ENCODE measurements at places on chromosomes 11 and 22.

GRCh38 chr11:33706966-33707365 is 6.3 kb upstream of the C11orf91 start:
- DNase-seq: no peak

- DNase-seq: no peak
These were observed 5.1 kb downstream of the CARS1 start for GRCh38 chr11:3052109-3052479.

- no peak for DNase-seq
These were observed 27.8 kb upstream of the FJX1 start for GRCh38 chr11:35590412-35590811.

DNA sequence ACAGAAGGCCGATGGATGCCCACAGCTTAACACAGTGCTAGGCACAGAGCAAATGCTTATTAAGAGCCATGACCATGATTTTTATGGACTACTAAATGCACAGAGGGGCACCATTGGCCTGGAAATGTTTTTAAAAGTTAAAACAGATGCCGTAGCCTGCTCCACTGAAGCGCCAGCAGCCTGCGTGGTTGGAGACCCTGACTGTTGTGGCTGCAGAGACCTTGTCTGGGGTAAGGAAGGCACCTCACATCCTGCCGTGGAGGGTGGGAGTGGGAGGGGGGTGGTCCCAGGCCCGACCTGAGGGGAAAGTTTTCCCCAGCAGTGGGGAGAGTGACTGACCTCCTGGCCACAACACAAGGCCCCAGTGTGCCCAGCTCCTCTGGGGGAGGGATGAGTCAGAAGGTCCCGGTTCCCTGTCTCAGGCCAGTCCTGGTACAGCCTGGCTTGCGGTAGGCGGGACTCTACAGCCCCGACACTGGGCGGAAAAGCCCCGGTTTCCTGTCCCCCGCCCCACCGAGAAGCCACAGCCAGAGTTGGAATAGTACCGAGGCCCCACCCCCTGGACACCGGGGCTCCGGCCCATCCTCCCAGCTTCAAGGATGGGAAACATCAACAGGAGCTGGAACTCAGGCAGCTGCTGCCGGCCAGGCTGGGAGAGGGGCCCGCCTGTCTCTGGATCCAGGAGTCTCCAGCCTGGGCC is 7.0 kb downstream of the CHST1 start:
- DNase-seq: peak; percentile 94

GRCh38 chr22:30649430-30650007 is 13.9 kb downstream of the SLC35E4 start:
- no peak for DNase-seq

DNA sequence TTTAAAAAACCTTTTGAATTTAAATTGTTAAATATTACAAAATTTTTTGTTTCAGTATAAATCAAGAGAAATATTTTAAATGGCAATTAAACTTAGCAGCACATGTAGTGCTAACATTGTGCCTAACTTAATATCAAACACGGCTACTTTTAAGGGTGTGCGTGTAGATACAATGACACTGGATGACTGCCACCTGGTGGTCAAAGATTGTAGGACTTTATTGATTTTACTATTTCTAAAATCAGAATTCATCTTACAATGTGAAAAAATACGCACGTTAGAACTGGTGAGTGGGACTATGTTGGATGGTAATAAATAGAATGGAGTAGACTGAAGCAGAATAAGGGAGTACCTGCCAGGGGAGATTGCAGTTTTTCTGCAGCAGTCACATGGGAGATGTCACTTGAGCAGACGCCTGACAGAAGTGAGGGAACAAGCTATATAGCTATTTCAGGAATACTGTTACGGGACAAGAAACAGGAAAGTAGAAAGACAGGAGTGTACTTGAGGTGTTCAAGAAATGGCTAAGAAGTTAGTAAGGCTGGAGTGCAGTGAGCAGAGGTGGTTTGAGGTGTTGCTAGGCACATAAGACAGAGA is 52.9 kb downstream of the UVRAG start:
- no peak for DNase-seq

- no peak for DNase-seq
These were observed 17.6 kb downstream of the GDPD5 start for GRCh38 chr11:75508051-75508561.

- no peak for DNase-seq
These were observed 162.7 kb upstream of the SORL1-AS1 start for GRCh38 chr11:121615501-121615900.

DNA sequence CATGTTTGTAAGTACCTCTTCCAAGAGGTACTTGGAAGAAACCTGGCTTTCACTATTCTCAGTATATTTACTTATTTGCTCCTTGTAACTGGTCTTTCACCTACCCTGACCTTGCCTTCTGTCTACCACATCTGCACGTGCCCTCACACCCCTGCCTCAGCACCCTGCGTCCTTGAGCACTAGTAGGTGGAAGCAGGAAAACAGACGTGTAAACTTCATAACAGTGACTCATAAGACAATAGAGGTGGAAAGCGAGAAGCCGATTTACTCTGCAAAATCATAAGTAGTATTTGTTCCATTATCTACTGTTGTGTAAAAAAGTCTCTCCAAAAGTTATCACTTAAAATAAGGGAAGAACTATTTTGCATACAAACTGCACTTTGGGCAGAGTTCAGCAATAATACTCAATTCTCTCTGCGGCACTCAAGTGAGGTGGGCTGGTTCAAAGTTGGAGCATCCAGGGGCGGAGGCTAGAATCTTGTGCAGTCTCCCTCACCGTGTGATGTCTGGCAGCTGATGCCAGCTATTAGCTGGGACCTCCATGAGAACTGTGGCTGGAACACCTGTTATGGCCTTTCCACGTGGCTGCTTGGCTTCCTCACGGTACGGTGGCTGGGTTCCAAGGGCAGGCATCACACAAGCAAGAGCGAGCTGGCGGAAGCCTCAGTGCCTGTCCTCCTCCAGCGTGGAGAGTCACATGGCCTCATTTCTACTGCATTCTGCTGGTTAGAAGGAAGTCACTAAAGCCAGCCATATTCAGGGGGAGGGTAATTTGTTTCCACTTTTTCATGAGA is 30.4 kb downstream of the PACS1 start:
- peak; percentile 81 for DNase-seq

GRCh38 chr11:2039198-2039759 is 41.6 kb upstream of the H19 start:
- no peak for DNase-seq

DNA sequence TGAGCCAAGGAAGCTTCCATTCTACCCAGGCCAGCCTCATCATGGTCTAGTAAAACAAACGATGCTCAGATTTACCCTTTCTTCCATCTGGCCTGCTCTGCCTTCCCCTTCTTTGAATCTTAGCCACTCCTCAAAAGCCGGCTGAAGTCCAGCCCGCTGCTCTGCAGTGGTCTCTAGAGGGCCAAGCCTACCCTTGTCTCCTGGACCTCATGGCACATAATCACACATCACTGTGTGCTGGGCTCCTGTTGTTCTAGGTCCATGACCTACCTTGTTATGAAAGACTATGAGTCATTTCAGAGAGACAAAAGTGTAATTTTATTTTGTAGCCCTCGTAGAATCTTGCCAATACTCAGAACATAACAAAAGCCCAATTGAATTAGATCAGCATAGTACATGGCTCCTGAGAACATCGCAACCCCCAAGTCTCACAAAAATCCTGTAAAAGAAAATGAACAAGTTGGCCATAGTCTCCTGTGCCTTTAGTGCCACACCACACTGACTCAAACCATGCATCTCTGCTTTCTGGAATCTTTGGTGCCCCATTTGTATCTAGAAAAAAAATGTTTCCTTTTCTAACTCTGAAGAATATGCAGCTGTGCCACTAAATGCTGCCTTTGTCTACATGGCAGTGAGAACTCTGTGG is 192.7 kb downstream of the OPCML start:
- DNase-seq: no peak

- no peak for DNase-seq
These were observed 44.5 kb upstream of the DKK3 start for GRCh38 chr11:12052676-12053605.

DNA sequence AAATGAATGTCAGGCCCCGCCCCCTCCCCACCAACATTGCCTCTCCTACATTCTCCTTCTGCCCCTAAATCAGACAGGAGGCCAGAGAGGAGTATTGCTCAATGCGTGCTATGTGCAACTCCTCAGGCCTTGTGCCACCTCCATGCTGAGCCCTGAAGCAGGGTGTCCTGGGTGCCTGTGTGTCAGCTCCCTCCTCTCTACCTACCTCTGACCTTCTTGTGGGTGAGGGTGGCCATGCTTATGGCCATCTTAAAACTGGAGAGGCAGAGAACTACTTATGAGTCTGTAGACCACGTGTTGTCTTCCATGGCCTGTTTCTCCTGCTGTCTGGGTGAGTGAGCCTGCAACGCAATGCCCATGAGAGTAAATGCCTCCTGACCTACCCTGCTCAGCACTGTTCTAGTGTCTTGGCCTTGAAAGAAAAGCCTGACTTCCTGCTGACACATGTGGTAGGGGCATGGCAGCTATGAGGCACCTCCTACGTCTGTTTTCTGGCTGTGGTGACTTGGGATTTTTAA is 10.5 kb downstream of the MCAM start:
- no peak for DNase-seq

DNA sequence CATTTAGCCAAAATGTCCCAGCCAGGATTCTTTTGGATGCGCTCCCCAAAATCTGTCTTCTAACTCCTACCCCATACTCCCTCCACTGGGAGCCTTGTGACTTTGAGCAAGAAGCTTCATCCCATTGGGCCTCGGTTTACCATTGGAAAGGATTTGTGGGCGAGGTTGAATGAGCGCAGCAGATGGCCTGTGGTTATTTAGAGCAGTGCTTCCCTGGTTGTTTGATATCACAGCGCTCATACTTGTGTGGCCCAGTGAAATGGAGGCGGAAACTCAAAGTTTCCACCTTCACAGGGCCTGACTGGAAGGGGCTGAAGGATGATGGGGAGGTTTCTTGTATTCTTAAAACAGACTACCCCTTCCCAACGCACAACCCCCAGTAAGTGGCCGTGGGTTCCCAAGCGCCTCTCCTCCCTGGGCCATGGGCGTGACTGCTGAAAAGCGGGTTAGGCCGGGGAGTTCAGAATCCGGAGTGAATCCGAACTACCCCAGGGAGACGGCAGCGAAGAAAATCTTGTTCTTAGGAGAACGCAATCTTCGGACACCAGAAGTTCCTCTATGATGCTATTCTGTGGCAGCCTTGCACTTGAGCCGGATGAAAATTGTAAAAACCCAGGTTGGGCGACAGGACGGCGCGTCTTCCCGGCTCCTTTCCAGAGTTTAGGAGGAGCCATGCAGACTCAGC is 1.2 kb upstream of the ATF4 start:
- no peak for DNase-seq

- no peak for DNase-seq
These were observed 492.7 kb downstream of the BRD1 start for GRCh38 chr22:49334976-49335375.

DNA sequence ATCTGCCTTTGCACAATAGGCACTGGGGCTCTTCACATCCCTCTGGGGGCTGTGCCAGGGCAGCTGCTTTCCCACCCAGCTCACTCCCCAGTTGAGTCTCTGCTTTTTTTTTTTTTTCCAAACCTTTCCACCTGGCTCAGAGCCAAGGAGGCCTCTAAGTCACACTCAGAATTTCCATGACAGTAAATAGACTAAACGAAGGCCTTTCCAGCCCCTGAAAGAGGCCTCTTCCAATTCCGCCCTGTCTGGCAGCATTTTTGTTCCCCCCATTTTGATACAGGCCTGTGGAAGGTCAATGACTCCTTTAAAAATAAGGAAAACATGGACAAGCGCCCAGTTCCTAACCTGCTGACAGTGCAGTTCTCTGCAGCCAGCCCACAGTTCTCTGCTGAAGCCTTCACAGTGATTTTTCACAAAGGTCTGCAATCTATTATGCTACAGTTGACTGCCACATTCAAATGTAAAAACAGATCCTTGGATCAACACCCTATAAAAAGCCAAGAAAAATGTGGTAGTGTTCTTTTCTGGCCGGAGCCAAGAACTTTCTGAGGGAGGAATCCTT is 107.5 kb upstream of the SESN3 start:
- no peak for DNase-seq

DNA sequence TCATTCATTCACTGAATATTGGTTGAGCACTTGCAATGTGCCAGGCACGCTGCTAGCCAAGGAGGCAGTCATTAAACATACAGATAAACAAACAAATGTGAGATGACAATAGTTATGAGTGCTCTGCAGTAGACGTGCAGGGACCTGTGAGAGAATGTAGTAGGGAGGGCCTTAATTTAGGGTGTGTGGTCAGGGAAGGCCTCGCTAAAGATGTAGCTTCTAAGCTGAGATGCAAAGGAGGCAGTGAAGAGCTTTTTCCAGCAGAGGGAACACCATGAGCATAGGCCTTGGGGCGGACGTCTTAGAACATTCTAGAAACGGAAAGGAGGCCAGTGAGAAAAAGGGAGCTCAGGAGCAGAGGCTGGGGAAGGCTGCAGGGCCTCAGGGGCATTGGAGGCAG is 789 bp upstream of the NCF4 start:
- DNase-seq: no peak

DNA sequence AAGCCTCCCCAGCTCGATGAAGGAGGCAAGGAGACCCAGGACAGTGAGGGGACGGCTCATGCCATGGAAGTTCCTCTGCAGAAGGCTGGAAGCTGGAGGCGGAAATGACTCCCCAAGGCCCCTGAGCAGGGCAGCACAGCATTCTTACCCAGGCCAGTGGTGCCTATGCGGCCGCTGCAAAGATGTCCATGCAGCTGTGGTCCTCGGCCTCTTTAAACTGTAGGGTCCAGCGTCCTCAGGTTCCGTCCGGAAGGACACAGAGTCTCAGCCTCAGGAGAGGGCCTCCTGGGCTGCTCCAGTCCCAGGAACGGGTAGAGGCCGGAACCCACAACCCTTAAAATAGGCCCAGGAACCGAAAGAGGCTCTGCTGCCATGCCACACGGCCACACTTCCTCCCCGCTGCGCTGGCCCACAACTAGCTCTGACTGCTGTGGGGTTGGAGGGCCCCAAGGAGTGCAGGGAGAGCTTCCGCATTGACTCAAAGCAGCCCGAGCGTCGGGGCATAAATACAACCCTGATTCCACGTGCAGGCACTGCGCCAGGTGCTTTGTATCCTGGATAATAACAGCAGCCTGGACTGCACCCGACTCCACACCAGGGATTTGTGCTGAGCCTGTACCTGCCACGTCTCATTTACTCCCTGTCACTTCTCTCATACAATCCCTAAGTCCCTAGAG is 5.5 kb downstream of the KIAA0930 start:
- DNase-seq: peak; percentile 89

- DNase-seq: no peak
These were observed 19.4 kb upstream of the TMPRSS4 start for GRCh38 chr11:118057251-118058145.

DNA sequence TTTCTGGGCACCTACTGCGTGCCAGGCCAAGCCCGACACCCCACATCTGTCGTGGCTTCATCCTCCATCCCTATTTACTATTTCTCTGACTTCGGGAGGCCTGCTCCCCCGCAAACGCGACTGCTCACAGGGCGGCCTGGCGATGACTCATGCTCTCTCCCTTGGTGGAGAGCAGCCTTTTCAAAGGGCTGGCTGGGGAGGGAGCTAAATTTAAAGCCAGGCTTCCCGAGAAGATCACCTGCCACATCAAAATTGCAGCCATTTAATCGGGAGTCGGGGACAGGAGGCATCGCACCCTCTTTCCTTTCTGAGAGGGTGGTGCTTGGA is 24.9 kb upstream of the SHISAL1 start:
- DNase-seq: peak; percentile 95

- DNase-seq: no peak
These were observed 662.6 kb downstream of the METTL15 start for GRCh38 chr11:28770806-28771205.

- DNase-seq: no peak
These were observed 565 bp downstream of the NUCB2 start for GRCh38 chr11:17277024-17277584.

Data from posterior cingulate gyrus (tissue), 11 donors.